ENCODE measurements at places on chromosomes 7 and 10.

DNA sequence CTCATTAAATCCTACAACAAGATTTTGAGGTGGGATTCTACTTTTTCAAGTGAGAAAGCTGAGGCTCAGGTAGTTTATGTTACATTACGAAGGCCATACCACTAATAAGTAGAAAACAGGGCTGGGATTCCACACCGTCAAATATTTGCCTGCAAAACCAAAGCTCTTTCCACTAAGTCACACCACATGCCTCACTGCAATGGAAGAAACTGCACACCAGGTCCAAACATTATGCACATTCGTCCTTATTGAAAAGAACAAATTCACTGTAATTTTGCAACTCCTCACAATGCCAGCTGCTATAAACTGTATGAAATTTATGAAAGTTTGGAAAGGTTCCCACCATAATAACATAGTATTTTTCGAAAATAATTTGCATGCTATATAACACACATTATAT lies 66.5 kb downstream of the DGKB start:
- DNase-seq: no peak

DNA sequence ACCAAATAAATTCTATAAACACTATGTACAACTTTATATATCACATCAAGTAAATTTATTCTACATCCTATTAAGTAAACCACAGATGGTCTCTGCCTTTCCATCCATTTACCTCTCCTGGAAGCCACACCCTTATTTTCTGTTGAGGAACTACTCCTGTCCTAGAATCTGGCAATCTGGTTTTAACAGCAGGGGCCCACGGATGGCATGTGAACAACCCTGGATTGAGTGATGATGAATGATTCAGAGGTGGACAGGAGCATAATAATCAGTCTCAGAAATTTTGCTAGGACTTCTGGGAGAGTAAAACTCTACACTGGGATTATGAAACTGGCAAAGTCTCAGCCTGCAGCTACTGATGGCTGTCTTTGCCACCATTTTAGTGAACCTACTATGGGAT lies 54.1 kb downstream of the CDK6 start:
- no peak for DNase-seq

- no peak for DNase-seq
These were observed 56.3 kb upstream of the LBX1 start for GRCh38 chr10:101285519-101286070.

DNA sequence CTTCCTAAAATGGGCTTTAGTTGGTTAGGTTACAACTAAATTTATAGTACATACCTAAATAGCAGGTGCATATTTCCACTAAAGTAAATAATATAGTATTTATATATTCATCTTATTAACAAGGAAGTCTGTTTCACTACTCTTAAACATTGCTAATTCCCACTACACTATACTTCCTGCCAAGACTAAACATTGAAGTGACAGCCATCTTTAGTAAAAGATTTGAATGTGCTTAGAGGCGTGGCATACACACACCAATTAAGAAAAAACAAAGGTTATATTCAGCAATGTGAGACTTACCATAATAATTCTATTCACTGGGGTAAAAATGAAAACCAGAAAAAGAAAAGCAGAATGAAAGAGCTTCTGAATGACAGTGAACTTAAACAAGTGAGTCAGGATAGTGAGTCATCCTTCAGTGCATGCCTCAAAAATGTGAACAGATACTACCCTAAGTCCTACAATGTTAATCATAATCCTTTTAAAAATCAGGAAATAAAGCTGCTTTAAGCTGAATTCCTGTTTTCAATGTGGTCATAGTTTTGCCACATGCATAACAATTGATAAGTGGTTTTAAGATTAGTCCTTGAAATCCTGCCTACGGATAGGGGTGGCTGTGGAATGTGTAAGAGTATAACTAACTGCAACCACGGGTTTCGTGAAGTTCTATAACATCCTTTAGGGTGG lies 59.4 kb downstream of the USP6NL start:
- no peak for DNase-seq

DNA sequence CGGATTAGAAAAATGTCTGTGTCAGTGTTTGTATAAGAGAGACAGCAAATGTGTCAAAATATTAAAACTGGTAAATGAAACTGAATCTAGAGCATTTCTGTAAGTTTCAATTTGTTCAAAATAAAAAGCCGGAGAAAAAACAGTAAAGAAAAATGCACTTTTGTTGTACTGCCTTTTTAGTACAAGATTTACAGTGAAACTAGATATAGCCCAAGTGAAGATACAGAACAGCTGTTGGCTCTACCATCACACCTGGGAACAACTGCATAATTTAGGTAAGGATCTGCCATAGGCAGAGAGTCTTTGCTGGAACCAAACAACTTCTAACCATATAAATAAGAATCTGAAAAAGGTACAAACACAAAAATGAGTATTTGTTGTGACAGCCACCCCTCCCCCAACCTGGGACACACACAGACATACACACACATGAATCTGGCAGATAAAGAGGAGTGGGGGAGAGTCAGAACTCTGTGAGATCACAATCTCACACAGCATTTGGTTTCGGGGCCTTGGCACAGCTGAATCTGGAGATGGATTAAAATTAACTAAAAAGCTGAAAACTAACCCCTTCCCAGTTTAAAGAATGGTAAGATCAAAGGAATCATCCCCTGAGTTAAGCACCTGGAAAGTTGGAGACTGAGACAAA lies 54.8 kb downstream of the DPY19L1 start:
- DNase-seq: no peak

- no peak for DNase-seq
These were observed 107.0 kb downstream of the ELFN1 start for GRCh38 chr7:1777122-1777521.

- no peak for DNase-seq
These were observed 204.0 kb upstream of the AOAH start for GRCh38 chr7:36928311-36928710.

GRCh38 chr10:13056456-13057077 lies 43.4 kb upstream of the OPTN start:
- no peak for DNase-seq

DNA sequence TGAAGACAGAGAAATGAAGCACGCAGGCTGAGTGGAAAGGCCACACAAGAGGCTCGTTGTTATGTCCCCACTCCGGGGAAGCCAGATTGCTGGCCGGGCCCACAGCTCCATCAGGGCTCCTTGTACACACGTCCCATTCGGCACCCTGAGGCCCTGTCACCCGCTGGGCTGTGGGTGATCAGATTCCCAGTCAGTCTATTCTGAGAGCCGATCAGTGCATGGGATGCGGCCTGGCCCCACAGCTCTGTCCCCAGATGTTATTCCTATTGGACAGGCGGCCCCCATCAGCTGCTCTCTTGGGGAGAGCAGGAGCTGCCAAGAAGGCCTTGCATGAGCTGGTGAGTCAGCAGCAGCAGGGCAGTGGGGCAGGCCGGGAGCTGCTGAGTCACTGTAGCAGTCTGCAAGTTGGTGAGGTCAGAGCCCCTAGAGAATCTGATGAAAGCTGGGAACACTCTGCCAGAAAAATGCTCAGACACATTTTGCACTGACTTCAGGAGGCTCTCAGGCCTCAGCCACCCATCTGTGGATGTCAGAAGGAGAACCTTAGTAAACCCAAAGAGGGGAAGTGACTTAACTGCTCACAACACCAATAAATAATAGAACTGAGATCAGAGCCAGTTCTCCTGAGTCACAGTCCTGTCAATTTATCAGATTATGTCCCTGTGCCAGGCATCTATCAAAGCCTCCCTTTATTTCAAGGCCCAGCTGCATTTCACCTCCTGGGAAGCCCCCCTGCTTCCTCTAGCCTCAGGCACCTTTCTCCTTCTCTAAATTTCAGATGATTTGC lies 9.4 kb upstream of the PSAP start:
- no peak for DNase-seq

DNA sequence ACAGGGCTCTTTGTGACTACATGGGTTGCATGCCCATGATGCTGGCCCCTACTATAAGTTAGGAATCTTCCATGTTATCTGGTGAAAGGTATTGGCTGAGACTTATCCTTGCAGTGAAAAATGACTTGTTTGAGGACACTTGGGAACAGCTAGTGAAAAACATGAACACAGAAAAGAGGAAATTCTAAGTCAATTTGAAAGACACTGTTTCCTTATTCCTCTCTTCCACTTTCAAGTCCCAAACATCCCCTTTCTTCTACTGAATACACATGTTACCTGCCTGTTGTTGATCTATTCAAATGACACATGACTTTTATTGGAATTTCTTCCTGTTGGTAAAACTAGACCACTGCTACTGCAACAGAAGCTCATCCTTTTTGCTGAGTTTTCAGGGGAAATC lies 29.5 kb upstream of the PRKCQ start:
- no peak for DNase-seq

GRCh38 chr10:76469675-76470074 lies 1038.3 kb downstream of the LRMDA start:
- DNase-seq: no peak

GRCh38 chr7:29146057-29146706 lies at the start of gene CPVL:
TSS of gene CPVL (minus strand) at chr7:29146537. CDS start at chr7:29121061, 25,476 bp downstream.
- no peak for DNase-seq

DNA sequence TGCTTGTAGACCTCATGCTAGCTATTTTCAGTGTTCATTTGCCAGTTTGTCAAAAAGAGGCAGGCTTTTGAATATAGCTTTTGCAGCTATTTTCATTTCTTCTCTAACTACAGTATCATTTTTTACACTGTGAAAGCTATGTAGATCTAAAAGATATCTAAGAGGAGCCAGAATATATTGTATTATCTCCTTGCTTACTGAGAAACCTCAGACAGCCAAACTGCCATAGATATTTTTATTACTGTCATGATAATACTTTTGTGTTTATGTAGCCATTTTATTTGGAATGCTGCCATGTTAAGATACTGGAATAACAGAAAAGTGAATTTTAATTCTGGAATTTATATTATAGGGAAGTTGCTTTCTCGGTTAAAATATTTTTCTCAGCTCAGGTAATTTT lies 37.2 kb downstream of the ANKIB1 start:
- no peak for DNase-seq

GRCh38 chr7:137545059-137545716 lies 201.7 kb upstream of the PTN start:
- no peak for DNase-seq

GRCh38 chr7:7705318-7705717 lies 13.1 kb downstream of the RPA3 start:
- no peak for DNase-seq

GRCh38 chr10:113180401-113181154 lies 230.5 kb downstream of the TCF7L2 start:
- no peak for DNase-seq

DNA sequence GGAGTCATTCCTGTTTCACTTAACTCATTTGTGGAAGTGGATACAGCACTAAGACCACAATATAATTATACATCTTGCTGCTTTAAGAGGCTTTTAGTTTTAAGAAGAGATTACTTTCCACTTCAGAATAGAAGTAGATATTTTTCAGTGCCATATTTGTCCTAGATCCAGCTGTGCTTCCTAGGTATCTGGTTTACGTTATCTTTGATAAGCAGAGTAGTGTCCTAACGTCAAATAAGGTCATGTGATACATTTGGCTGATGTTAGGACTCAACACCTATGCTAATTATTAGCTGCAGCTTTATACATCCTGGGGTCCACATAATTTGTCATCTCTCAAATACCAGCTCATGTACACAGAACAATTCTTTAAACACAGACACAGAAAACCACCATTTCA lies 196.2 kb upstream of the SMIM30 start:
- no peak for DNase-seq

DNA sequence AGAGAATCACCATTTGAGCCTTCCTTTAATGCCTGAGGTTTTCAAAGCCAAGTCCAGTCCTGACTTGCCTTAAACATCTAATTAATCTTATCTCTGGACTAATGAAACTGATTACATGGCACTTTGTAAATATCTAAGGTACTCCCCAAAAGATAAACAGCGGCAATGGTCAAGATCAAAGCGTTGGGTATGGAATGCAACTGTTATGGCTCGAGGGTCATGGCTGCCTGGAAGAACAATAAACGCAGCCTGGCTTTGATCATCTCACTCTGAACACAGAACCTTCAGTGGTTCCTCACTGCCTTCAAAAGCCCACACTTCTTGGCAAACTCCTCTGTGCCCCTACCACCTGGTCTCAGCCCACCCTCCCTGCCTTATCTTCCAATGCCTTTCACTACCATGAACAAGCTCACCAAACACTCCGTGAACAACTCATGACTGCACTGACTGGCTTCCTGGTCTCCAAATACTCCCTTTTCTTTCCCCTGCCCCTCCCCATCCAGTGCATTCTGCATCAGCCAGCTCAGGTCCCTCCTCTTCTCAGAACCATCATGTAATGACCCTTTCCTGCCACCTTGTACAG lies 150.2 kb upstream of the NFE2L3 start:
- no peak for DNase-seq

GRCh38 chr10:20363684-20364083 lies 533.4 kb downstream of the NEBL start:
- no peak for DNase-seq

DNA sequence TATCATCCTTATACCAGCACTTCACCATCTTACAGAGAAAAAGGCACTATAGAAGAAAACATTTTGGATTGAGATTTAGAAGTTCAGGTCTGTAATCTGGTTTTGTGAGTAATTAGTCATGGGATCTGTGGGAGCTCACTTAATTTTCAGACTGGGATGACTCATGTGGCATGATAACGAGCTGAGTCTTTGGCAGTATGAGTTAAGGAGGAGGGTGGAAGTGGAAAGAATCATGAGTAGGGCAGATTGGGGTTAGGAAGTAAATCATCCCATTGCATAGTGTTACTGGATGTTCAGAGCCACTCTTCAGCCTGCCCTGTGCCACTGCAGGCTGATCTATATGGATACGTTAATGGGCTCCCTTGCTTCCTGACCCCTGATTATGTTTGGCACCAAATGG lies 64.9 kb downstream of the ZNF92 start:
- no peak for DNase-seq

DNA sequence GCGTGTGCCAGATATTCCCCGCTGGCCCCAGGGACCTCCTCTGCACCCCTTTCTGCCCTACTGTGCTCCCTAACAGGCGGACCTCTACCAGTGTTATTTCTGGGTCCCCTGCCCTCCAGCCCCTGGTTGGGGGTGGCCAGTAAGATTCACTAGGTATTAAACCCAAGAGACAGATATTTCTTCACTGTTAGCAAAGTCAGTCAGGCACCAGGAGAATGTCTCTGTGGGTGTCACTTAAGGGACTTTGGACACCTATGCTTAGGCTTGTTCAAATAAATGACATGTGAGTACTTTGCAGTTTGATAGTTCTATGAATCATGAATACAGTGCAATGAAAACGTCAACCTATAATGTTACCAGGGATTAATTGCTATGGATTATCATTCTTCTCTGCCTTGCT lies 234.3 kb upstream of the IGFBP3 start:
- DNase-seq: no peak

DNA sequence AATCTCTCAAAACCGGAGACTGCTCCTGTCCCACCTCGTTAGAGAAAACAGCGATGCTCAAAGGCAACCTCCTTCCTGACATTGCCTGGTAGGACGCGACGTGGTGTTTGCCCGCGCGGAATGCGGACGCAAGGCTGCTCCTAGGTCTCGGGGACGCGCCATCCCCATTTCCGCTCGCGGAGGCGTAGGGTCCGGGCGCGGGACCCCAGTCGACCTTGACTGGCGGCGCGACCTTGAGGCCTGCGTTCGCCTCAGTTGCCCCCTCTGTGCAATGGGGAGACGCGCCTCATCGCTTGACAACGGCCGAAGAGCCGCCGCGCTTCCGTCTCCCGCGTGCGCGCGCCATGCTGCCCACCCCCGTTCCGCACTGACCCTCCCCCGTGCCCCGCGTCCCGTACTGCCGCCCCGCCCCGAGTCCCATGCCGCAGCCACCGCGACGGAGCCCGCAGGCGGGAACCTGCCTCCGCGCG lies 412 bp upstream of the PPIA start:
- DNase-seq: no peak

- no peak for DNase-seq
These were observed 256.3 kb upstream of the MINDY3 start for GRCh38 chr10:16116404-16117304.

GRCh38 chr10:121324678-121325213 lies 273.5 kb downstream of the FGFR2 start:
- no peak for DNase-seq
